ENCODE measurements at places on chromosomes 3 and 15. TPM values are rescaled to one million over a fixed set of nuclear protein-coding genes. Genes with fewer than 3 reads are reported as not detected.

IGSF11 gene
- not detected for total RNA-seq

GRCh38 chr15:87827131-87827530 is 429.4 kb downstream of the NTRK3 start:
- no peaks in the 10 kb centered on the region for H3K4me1 ChIP-seq
- H3K27me3 ChIP-seq = no peaks in the 10 kb centered on the region
- no peak for DNase-seq
- H3K36me3 ChIP-seq = no peaks in the 10 kb centered on the region

CHRM5 gene
- total RNA-seq = not detected

CMTM6 gene
- 90.1 TPM for total RNA-seq

GRCh38 chr15:57259568-57260040 is 116.7 kb upstream of the CGNL1 start:
- H3K4me1 ChIP-seq = peaks cover 18% of the 10 kb centered on the region
- peak overlapping the region; percentile 84 for H3K27ac ChIP-seq
- H3K36me3 ChIP-seq = peaks cover 50% of the 10 kb centered on the region
- H3K27me3 ChIP-seq = no peaks in the 10 kb centered on the region
- H3K4me3 ChIP-seq = peak overlapping the region; percentile 67
- DNase-seq = peak; percentile 28
